Activated T-cell treated with anti-CD3 and anti-CD28 coated beads, Interleukin-2, amount 50 U/mL, for 24 hours (primary cell): ENCODE measurements at places on chromosomes 6 and 20.

- DNase-seq: no peak
These were observed 32.1 kb downstream of the PKIG start for GRCh38 chr20:44614525-44614924.

DNA sequence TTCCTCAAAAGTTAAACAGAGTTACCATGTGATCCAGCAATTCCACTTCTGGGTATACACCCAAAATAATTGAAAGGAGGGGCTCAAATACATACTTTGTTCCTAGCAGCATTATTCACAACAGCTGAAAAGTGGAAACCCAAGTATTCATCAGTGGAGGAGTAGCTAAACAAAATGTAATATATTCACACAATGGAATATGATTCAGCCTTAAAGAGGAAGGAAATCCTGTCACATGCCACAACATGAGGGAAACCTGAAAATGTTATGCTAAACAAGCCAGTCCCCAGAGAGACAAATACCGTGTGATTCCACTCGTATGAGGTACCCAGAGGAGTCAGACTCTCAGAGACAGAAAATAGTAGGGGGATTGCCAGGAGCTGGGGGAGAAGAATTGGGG lies 44.5 kb downstream of the PXDC1 start:
- DNase-seq: no peak

DNA sequence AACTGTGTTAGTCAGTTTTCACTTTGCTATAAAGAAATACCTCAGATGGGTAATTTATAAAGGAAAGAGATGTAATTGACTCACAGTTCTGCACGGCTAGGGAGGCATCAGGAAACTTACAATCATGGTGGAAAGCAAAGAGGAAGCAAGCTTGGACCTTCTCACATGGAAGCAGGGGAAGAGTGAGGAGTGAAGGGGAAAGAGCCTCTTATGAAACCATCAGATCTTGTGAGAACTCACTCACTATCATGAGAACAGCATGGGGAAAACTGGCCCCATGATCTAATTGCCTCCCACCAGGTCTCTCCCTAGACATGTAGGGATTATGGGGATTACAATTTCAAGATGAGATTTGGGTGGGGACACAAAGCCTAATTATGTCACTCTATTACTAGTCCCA lies 41.3 kb upstream of the PLAGL1 start:
- DNase-seq: no peak

DNA sequence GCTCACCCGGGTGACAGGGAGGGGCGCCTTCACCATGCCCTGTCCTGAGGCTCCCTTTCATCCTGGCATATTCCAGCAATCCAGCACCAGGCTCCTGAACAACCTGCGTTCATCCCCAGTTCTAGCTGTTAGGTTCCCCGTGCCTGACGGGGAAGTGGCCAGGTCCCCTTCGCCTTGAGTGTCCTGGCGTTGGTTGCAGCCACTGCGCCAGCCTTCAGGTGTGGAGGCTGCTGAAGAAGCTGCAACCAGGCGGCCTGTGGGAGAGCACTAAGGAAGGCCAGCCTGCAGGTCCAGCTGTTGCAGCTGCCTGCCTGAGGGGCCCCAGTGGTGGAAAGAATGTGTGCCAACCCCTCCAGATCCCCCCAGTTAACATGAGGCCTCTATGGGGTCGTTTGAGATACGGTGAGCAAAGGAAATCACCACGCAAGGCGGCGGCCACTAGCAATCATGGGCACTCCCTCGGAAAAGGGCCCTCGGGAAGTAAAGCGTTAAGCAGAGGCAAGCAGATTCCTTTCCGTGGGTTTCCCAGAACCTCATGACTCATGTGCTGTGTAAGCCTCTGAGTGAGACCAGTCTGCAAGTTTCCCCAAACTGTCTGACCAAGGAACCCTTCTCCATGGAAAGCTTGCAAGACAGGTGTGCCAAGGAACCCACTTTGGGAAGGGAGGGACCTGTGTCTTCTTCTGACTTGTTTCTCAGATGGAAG lies 320.8 kb downstream of the TAF4 start:
- no peak for DNase-seq

DNA sequence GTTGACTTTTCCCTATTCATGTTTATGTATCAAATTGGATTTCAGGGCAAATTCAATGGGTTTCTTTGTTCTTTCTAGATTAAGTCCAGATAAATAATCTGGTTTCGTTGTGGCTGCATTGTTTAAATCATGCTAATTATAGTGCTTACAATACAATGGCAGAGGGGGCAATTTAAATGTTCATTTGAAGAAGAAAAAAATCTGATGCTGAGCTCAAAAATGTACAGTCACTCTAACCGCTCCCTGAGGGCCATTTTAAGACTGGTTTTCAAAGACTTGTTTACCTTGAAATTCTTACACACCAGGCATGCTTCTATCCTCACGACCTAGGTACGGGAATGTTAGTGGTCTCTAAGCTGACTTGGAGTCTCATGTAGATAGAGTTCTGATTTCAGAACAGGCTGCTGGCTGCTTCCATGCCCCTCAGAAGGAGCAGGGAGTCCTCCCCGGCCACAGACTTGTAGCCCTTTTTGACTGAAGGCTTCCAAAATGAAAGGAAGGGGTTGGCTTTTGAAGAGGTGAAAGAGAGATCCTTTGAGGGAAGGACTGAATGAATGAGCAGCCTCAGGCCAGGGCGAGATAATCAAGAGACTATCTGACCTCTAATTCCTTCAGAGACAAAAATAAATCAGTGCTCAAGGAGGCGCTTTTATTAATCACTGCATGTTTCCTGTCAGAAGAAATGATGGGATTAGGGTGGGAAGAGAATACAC lies 86.1 kb upstream of the ZNF217 start:
- DNase-seq: peak; percentile 16

DNA sequence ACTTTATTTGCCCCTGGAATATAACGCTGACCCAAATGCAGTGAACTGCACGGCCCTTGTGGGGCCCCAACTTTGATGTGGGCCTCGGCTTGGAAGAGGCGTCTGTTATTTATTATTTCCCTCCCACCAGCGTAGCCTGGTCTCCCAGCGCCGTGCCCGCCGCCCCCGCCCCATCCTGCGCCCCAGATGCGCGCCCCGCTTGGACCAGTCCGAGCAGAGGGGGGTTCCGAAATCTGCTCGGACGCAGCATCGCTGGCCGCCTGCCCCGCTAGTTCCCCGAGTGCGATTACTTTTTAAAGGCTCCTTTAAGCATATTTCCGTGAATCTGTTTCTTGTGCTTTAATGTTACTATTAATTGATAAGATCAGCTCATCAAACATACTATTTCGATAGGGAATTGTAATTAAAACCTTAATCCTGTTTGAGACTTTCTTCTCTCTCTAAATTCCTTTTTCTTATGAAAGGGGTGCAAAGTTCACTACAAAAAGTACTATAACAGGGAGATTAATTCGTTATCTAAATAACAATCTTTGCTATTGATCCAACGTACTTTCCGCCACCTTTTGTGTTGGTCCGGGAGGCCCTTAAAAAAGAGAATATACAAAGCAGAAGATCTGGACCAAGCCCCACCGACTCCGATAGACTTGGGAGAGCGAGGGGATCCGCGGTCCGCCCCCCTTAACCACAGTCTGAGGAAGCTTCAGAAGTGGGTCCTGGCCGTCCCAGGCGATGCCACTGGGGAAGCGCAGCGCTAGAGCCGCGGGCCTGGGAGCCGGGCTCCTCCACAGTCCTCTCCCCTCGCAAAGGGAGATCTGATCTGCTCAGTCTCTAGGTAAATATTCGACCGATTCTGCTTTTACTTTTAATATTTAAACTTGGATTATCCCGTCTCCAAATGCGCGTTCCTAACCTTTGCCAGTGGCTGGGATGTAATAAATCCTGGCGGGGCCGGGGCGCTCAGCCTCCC lies 10.2 kb downstream of the POU3F2 start:
- peak; percentile 34 for DNase-seq

DNA sequence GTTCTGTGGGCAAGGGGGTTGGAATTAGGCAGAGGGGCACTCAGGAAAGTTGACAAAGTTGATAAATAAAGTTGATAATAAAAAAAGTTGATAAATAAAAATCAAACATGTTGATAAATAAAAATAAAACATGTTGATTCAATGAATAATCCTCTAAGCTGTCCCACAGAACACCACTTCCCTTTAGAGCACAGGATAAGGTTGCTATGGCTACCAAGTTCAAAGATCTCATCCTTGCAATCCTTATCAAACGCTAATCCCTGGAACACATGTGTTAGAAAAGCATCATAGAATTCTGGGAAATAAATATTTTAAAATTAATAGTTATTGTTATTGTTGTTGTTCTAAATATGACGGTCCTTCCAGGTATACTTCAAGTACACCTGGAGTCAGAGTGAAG lies 33.9 kb downstream of the MBOAT1 start:
- DNase-seq: no peak

- no peak for DNase-seq
These were observed 98.4 kb upstream of the CARMIL1 start for GRCh38 chr6:25180630-25181349.

GRCh38 chr6:91653076-91653723 lies 1066.3 kb upstream of the MAP3K7 start:
- no peak for DNase-seq

DNA sequence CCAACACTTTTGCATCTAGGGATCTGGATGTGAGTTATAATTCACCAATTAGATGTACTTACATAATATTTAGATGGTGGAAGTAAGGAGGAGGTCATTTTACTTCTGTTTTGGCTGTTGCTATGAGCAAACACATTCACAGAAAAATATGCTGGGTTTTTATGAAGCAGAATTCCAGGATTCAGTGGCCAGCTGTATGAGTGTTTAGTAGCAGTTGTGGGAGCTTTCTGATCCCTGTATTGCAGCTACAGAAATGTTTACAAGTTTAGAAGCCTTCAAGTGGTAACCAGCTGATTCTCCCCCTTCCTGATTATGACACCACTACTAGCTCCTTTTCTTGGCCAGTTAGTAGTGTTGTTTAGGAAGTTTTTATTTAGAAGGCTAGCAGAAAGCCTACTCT lies 177.0 kb downstream of the TENT5A start:
- DNase-seq: no peak

DNA sequence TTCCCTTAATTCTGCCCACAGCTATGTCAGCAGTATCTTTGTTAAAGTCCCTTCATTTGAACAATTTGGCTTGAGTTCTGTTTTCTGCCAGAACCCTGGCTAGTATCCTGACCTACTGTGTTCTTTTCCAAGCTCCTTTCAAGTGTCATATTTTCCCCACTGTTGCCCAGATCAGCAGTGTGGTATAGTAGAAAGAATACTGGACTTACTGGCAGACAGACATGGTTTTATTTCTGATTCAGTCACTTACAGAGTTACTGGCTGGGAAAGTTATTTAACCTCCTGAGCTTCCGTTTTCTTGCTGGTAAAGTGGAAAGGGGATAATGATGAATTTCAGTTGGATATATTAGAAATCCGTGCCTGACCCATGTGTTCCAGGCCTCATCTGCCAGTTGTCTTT lies 39.8 kb upstream of the RAB23 start:
- DNase-seq: no peak

GRCh38 chr6:41785254-41785653 lies 2.2 kb upstream of the TOMM6 start:
- DNase-seq: no peak

DNA sequence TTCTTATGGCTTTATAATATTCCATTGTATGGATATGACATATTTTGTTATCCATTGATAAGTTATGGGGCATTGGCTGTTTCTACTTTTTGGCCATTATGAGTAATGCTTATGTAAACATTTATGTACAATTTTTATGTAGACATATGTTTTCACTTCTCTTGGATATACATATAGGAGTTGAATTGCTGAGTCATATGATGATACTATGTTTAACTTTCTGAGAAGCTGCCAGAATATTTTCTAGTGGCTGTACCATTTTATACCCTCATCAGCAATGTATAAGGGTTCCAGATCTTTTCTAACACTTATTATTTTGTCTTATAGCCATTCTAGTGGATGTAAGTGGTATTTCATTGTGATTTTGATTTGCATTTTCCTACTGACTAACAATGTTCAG lies 23.1 kb downstream of the OTOR start:
- DNase-seq: no peak

- DNase-seq: no peak
These were observed 6.1 kb downstream of the JAG1 start for GRCh38 chr20:10667560-10668167.

DNA sequence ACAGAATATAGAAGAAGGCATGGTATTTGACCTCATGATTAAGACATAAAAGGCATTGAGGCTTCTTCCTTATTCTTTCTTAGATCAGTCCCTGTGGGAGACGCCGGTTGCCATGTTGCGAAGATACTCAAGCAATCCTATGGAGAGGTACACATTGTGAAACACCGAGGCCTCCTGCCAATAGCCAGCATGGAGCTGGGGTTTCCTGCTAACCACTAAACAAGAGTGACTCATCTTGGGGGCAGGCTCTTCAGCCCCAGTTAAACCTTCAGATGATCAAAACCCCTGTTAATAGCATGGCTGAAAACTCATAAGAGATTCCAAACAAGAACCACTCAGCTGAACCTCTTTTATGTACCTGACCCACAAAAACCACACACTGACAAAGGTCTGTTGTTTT lies 478.8 kb downstream of the CD83 start:
- no peak for DNase-seq

DNA sequence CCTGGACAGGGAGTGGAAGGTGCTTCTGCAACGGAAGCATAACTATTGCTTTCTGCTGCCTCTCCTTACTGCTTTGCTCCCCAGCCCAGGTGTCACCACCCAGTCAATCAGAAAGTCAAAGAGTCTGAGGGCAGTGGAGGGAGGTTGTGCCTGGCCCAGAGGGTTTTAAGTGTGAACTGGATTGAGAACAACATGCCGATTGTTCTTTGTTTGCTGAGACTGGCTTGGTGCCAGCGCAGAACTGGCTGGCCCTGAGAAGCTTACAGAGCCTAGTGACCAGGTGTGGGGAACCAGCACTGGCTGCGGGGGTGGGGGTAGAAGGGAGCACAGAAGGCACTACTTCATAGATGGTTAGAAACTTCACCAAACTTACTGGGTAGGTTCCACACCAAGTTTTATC lies 31.1 kb upstream of the ENPP4 start:
- DNase-seq: no peak

GRCh38 chr6:63930848-63931247 lies 295.2 kb downstream of the PHF3 start:
- DNase-seq: no peak

DNA sequence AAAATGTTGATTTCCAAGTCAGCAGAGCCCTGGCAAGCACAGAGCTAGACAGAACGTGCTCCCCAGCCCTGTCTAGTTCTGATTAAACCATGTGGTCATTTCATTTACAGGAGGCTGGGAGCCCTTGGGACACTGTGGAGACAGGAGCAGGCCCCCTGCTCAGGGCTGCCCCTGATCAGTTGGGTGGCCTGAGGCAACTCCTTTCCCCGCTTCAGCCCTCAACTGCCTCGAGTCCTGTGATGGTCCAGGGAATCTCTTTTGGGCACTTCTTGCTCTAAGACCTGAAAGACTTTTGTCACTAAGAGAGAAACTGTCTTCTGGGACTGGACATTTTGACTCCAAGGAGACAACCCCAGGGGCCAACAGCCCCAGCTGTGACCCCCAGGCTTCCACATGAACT lies 13.5 kb downstream of the DYNLRB1 start:
- no peak for DNase-seq

GRCh38 chr6:19895866-19896692 lies 58.9 kb downstream of the ID4 start:
- no peak for DNase-seq

DNA sequence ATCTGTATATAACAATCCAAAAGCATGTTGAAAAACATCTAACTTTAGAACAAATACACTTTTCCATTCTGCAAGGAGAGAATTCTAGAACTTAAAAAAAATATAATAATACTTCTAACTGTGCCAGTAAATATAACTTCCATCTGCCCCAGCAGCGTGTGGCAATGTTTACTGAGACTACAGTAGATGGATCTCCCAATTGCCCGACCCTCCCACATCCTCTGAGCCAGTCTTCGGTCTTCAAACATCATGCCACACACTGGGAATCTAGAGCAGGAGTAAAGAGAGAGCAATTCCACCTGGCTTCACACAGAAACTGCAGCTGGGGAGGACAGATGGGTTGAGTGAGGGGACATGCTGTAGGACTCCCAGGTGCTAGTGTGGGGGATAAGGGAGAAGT lies 121.3 kb upstream of the NHSL1 start:
- no peak for DNase-seq
